Lung (tissue), 17 donors: ENCODE measurements at places on chromosomes 12 and 14.

GRCh38 chr14:30874120-30874998 is at the start of gene COCH:
Gene COCH, plus strand, starts transcription at chr14:30874559. Its CDS starts 380 bp downstream, at chr14:30874939.
- peak; percentile 32 for DNase-seq

DNA sequence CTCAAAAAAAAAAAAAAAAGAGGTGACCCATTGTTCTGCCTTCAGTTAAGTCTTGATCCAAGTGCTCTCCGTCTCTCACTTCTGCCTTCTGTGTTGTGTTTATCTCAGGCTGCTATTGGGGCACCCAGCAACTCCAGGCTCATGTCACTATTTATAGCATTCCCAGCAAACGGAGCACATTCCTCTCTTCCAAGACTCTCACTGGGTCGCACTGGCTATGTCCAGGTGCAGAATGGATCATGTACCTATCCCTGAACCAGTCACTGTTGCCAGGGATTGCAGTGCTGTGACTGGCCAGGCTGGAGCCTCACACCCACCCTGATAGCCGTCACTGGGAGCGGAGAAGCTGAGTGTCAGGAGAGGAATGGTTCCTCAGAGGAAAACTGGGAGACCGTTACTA is 31.2 kb downstream of the RHOF start:
- no peak for DNase-seq

DNA sequence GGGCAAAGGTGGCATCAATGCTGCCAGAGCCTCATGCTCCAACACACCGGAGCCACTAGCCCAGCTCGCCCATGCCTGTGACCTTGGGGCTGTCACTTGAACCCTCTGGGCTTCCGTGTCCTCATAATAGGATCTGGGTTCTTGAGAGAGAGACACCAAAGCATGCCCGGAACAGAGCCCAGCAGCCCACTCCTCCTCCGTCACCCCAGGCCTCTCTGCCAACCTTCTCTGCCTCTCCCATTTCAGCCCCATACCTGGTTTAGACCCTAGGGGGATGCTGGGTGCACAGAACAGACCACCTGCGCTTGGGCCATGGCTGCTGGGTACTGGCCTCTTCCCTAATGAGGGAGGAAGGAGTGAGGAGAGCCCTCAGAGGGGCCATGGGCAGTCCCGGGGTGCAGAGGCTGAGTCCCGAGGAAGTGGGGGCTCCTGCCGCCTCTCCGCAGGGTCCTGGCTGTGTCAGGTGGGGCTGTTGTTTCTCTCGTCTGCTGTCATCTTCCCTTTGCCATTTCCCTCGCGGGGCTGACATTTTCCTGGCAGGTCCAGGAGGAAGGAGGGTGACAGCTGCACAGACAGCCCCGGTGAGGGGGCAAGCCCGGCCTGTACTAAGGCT is 172.4 kb upstream of the RTL1 start:
- DNase-seq = no peak

- DNase-seq = no peak
Observed at GRCh38 chr12:6724409-6724797, 557 bp downstream of the COPS7A start.

DNA sequence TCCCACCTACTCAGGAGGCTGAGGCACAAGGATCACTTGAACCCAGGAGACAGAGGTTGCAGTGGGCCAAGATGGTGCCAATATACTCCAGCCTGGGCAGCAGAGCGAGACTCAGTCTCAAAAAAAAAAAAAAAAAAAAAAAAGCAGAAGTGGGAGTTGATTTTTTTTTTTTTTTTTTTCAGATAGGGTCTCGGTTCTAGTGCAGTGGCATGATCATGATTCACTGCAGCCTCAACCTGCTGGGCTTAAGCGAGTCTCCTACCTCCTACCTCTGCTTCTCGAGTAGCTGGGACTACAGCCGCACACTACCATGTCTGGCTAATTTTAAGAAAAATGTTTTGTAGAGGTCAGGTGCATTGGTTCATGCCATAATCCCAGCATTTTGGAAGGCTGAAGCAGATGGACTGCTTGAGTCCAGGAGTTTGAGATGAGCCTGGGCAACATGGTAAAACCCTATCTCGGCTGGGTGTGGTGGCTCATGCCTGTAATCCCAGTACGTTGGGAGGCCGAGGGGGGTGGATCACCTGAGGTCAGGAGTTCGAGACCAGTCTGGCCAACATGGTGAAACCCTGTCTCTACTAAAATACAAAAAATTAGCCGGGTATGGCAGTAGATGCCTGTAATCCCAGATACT is 16.3 kb upstream of the HSP90AA1 start:
- no peak for DNase-seq

GRCh38 chr12:112869778-112870177 is 37.0 kb upstream of the OAS1 start:
- no peak for DNase-seq

- DNase-seq = no peak
Observed at GRCh38 chr12:48071808-48072207, 34.1 kb downstream of the SENP1 start.

DNA sequence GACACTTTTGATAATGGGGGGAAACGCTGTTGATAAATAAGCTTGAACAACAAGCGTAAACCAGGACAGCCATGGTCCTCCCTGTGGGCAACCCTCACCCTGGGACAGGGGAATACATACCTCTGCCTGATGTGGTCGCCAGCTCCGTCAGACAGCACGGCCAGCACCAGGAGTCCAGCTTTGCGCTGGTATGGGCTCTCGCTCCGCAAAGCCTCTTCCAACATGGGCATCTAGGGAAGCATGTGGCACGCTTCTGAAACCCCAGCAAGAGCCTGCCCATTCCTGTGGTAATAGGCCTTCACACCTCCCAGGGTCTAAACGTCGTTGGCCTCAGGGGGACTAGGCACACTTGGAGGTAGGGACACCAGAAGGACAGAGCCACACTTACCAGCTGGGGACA is 2.9 kb downstream of the IPO4 start:
- DNase-seq = no peak

DNA sequence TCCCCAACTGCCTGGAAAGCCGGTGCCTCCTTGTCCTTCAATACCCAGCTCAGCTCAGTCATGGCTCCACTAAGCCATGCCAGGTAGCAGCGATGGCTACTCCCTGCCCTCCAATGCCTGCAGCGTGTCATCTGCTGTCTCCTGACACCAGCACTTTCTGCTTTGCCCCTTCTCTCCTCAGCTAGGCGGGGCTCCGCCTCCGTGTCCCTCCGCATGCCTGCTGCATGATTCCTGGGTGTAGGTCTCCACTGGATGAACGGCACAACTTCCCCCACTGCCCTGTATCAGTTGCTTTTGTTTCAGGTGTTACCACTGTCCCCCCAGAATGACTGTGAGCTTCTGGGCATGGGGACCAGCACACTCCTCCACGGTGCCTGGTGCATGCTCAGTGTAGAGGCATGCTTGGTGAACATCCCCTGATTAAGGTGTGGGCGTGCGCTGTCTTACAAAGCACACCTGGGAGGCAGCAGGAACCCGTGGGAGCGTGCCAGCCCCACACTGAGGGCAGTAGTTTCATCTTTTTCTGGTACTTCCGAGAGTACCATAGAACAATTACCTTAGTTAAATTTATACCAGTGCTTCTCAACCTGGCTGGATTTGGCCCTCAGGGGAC is 179.4 kb upstream of the PRMT8 start:
- no peak for DNase-seq

DNA sequence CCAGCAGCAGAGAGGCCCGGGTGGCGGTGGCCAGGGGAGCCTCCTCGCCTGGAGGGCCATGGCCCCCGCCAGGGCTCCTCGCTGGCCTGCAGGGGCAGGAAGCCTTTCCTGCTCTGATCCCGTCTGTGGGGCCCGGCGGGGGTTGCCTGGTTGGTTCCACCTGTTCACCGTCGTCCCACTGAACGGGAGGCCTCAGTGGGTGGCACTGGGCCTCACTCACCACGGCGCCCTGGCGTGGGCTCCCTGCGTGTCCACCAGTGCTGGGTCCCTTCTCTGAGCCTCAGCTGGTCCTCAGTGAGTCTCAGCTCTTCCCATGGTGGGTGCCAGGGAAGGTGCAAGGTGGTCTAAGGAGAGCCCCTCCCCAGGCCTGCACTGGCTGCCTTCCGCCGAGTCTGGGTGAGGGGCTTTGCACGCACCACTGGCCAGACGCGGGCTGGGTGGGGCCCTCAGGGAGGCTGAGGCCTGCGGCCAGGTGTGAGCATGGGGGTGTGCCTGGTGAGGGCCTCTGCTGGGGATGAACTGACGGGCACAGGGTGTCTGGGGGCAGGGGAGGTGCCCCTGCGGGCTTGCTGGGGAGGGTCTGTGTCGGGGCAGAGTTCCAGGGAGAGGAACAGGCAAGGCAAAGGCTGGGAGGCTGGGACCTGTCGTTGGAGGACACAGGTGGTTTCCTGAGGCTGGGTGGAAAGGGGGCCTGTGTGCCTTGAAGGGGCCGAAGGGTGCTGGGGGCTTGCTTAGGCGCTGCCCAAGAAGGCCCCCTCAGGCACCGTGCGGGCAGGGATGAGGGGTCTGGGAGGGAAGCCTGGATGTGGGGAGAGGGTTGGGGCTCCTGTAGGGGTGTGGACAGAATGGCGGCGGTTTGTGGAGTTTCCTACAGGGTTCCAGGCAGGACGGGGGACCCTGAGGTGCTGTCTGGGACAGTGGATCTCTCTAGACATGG is 339.8 kb downstream of the TMEM121 start:
- DNase-seq = no peak

GRCh38 chr12:92108651-92109050 is 37.0 kb downstream of the BTG1 start:
- no peak for DNase-seq

DNA sequence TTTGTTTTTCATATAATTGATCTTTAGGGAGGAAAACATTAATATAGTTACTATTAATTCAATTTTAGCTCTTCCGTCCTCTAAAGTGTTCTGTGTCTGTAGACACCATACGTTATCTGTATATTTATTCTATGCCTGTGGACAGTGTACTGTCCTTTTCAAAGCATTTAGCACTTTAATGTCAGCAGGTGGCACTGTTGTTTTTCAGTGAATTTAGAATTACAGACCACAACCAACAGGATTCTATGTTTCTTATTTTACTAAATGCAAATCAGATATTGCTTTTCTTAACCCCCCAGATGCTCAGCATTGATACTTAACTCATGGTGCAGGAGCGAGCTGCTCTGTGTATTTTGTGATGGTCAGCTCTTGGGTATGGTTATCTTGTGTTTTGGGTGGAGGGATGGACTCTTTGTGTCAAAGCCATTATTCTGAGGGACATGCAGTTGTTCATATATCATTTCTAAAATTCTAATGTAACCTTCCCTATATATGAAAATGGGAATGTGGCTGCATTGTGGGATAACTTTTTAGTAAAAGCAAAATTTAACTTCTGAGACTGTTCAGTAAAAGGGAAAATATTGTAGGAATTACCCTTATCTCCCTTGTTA is 65.2 kb downstream of the PAPOLA start:
- peak; percentile 64 for DNase-seq

DNA sequence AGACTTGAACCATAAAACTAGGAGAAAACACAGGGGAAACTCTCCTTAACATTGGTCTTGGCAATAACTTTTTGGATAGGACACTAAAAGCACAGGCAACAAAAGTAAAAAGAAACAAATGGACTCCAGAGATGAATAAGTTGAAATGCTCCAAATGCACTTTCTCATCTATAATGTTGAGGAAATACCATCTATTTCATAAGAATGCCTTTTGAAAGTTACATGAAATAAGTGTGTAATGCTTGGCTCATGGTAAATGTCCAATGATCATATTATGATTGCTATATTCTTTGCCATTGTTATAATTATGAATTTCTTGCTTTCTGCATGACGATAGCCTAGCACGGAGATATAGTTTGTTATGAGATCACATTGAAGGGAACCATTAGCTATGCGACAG is 19.8 kb downstream of the PDE6H start:
- DNase-seq = no peak

DNA sequence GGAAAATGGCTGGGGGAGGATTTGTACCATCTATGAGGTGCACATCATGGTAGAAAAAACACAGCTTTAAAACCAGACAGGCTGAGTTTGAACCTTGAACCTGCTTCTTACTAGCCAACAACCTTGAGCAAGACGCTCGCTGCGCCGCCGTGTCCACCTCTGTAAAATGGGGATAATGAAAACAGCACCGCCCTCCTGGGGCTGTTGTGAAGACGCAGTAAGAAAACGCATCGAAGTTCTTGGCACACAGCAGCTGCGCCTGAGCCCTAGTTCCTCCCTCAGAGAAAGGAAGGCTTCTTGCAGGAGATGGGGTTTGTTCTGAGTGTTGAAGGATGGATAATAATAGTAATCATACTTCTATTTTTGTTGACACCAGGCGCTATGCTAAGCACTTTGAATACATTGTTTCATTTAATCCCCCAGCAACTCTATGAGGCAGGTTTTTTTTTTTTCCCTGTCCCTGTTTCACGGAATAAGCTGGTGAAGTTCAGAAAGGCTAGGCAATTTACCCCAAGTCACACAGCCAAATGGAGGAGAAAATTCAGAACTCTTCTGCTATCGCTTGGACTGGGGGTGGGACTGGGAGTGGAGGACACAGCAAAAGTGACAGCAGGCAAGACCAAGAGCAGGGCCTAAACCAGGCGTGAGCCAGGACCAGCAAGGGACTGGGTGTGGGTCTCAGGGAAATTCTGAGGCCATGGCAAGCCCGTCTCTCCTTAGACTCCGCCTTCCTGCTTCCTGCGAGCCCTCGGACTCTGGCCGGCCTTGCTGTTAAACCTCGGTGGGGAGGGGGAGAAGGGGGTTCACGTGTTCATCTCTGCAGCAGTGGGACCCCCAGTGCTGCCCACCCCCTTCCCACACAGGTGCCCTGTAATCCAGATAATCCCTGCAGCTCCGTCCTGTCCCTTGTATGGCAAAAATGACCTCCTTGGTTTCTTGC is 97.5 kb downstream of the LRRC74A start:
- DNase-seq = no peak

DNA sequence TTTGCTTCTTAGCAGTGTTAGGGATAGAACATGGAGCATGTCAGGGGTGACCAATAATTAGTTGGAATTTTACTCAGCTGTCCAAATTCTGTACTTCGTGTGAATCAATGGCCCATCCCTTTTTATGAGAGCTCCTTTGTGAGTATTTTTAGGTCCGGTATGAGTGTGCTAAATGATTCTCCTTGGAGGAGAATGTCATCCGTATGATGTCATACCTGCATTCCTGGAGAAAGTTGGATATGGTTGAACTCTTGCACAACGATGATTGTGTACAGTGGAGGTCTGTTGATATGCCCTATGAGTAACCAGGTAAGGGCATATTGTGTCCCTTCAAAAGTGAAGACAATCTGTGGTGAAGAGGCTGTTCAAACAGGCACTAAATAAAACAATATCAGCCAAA is 400.8 kb downstream of the GXYLT1 start:
- no peak for DNase-seq

- no peak for DNase-seq
Observed at GRCh38 chr14:51844081-51844881, 16.1 kb upstream of the GNG2 start.

DNA sequence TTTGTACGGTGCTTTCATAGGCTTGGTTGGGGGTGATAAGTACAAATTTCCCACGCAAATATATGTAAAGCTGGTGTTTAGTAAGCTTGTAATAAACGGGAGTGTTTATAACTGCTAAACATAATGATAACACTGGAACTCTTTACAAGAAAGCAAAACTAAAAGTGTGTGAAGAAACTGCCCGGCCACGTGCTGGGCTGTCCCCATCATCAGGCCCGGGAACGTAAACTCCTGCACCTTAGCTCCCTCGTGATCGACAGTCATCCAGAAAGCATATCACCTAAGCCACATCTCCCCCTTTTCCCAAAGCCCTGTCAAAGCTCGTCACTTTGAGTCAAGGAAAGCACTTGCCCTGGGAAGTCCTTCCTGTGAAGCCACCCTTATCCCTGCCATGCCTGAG is 18.0 kb upstream of the PARP11 start:
- DNase-seq = no peak

- DNase-seq = peak; percentile 42
Observed at GRCh38 chr14:24816011-24816928, 182.3 kb upstream of the GZMB start.
